ENCODE measurements at places on chromosomes 11 and 22. TPM values are rescaled to one million over a fixed set of nuclear protein-coding genes. Genes with fewer than 3 reads are reported as not detected.

- DNase-seq, result no peak
These were observed 168.6 kb upstream of the B3GAT1 start for GRCh38 chr11:134580610-134580975.

DNA sequence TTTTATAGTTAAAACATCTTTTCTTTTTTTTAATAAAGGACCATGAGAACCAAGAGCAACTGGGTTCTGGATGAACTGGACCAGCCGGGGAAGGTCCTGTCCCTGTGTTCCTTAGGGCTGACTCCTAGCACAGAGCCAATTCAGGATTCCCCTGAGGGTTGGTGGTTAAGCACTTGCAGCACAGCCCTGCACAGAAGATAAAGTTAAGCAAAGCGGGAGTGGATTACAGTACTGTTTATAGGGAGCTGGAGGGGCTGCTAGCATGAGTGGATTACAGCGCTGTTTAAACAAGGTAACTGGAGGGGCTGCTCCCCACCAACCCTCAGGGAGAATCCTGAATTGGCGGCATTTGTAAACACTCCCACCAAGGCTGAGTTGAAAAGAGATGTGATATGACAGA, 90.6 kb downstream of the CELSR1 start:
- no peak for DNase-seq

DNA sequence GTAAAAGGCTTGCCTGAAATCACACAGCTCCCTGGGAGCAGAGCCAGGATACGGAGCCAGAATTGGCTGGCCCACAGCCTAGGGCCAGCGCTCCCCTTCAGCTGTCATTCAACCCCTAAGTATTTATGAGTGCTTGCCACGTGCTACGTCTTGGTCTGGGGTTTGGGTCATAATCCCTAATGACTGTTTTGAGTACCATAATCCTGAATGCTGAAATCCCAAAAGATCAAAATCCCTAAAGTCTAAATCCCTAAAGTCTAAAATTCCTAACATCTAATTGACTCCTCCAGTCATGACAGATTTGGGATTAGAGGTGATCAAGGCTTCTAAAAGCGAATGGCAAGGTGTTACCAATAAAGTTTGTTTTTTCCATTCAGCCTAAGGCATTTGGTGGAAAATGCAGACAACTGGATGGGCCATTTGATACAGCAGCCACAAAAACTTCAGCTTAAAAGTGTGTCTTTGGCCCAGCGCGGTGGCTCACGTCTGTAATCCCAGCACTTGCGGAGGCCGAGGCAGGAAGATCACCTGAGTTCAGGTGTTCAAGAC, 59.8 kb upstream of the PRR5 start:
- DNase-seq, result no peak

DNA sequence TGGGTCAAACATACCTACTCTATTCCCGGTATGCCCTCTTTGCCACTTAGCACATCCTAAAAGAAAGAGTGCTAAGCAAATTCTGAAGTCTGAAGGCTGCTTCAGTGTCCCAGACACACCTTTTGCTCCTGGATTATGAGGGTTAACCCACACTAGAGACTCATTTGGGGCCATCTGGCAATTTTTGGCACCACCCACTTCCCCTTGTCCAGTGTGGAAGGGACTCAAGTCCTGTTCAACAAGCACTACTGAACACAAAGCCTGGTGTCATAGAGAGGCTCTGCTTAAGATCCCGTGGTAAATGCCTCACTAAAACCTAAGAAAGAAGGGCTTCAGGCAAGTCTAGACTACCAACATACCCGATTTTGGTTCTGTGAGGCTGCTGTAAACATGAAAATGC, 85.8 kb downstream of the SERGEF start:
- no peak for DNase-seq

DNA sequence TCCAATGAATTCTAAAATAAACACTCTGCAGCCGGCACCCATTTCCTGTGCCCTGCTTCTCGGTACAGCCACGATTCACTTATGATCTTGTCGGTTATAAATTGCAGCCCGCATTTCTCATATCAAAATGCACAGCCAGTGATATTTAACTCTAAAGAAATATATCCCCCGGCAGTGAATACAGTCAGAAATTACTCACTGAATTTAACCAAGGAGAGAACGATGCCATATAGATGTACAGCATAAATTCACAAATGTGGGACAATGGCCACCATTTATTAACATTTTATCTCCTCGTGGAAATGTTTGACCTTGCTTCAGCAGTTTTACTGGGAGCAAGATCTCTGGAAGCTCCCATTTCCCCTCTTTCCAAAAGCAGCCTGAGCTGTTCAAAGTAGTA, 1517.8 kb downstream of the BRD1 start:
- no peak for DNase-seq

- no peak for DNase-seq
These were observed 13.1 kb upstream of the MMP1 start for GRCh38 chr11:102810950-102811660.

- peak; percentile 54 for DNase-seq
These were observed 823 bp downstream of the CEP57 start for GRCh38 chr11:95790933-95791708.

DNA sequence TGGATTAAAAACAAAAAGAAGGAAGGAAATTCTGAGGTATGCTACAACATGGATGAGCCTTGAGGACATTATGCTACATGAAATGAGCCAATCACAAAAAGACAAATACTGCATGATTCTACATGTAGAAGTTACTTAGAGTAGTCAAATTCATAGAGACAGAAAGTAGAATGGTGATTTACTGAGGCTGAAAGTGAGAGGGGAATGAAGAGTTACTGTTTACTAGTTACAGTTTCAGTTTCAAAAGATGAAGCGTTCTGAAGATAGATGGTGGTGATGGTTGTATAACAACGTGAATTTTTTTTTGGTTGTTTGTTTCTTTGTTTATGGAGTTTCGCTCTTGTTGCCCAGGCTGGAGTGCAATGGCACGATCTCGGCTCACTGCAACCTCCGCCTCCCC, 9.5 kb downstream of the OR5P2 start:
- DNase-seq, result no peak

- no peak for DNase-seq
These were observed 6.9 kb downstream of the SULT4A1 start for GRCh38 chr22:43855431-43855830.

DNA sequence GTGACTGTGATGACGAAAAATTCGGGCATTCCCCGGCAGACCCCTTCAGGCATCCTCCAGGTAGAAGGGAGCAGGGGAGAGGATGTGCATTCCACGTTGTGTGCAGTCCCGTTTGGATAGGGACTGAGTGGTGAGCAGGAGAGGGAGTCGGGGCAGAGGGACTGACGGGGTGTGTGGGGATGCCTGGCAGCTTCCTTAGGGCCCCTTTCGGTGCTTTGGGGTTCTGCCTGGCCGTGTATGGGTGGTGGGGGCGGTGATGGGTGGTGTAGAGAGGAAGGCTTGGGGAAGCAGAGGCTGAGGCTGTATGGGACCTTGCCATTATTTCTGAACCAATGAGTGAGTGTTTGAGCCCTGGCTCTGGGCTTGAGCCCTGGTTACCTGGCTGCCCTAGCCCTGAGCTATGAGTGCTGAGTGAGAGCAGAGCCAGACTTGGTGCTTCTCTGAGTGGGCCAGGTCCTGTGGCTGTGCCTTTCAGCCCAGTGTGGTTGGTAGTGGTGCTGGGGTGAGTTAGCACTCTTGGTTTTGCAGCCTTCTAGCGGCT, 914 bp downstream of the INPPL1 start:
- DNase-seq, result no peak

DNA sequence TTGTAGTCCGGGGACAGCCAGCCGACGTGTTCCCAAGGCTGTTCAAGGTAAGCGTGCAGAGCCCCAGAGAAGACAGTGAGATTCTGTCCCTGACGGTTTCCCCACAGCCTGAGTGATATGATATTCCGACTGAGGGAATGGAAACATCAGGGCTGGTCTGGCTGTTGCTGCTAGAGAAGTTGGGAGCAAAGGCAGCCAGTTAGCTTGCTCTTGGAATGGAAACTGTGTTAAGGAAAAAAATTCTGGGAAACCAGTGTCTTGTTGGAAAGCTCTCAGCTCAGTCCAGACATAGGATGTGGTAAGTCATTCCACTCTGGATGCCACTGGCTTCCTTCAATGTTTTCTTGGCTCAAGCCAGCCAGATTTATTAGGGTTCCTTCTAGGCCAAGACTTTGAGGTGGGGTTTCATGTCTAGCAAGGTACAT, 8.8 kb downstream of the CRY2 start:
- no peak for DNase-seq

The MLC1 gene
- 0.13 TPM for total RNA-seq

The PLCB3 gene
- 82.2 TPM for total RNA-seq

The GSTT2B gene
- 23.2 TPM for total RNA-seq

The ZDHHC5 gene
- 50.5 TPM for total RNA-seq
